Mesothelial cell of epicardium (in vitro differentiated cells): ENCODE measurements at places on chromosomes 12 and 14. TPM values are rescaled to one million over a fixed set of nuclear protein-coding genes. Genes with fewer than 3 reads are reported as not detected.

DNA sequence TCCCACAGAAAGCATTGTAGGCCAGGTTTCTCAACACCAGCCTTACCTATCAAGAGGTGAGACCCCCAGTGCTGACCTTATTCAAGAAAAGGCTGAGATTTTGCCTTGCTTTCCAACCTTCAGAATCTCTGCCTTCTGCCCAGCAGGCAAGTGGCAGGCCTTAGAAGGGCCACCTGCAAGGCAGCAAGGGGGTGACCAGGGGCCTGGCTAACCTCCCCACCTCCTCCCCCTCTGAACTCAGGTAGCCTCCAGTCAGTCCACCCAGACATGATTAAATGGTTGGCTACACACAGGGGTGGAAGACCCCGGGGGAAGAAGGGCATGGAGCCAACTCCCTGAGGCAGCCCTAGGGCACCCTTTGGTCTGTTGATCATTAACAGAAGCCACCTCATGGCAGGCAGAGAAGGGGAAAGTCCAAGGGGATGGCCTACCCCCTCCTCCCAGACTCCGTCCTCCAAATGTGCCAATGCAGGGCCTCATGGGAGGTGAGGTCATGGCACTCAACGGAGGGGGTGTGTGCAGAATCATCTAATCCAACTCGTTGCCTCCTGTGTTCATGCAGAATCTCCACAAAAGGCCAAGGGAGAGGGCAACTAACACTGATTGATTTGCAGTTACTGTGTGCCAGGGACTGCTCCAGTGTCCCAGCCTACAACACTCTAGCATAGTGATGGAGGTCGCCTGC, 8.5 kb downstream of the ZFP36L1 start:
- no peak overlapping the region for H3K27ac ChIP-seq
- no peak overlapping the region for H3K4me3 ChIP-seq
- peaks cover 21% of the 10 kb centered on the region for H3K36me3 ChIP-seq
- DNase-seq = peak; percentile 13
- peaks cover 60% of the 10 kb centered on the region for H3K4me1 ChIP-seq

DNA sequence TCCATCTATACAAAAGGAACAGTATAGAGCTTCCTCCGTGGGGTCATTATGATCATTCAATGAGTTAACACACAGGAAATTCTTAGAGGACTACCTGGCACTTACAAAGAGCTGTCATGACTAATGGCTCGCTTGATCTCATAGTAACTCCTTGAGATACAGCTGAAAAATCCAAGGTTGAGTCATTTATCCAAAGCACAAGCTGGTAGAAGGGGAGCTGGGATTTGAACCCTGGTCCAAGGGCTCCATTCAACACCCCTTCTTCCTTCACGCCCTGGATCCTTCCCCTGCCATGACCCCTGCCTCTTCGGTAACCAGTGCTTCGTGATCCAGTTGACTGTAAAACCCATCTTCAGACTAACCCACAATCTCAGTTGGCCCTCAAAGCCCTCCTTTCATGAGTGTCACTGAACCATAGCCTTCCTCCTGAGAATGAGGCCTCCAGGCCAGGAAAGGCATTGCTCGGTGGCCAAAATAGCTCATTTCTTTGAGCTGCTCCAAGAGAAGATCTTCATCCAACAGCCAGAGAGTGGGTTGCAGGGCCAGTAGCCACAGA, 7.8 kb downstream of the ZFP36L1 start:
- no peaks in the 10 kb centered on the region for H3K27me3 ChIP-seq
- no peak for DNase-seq
- H3K27ac ChIP-seq = peak overlapping the region; percentile 94
- no peak overlapping the region for H3K4me3 ChIP-seq

DNA sequence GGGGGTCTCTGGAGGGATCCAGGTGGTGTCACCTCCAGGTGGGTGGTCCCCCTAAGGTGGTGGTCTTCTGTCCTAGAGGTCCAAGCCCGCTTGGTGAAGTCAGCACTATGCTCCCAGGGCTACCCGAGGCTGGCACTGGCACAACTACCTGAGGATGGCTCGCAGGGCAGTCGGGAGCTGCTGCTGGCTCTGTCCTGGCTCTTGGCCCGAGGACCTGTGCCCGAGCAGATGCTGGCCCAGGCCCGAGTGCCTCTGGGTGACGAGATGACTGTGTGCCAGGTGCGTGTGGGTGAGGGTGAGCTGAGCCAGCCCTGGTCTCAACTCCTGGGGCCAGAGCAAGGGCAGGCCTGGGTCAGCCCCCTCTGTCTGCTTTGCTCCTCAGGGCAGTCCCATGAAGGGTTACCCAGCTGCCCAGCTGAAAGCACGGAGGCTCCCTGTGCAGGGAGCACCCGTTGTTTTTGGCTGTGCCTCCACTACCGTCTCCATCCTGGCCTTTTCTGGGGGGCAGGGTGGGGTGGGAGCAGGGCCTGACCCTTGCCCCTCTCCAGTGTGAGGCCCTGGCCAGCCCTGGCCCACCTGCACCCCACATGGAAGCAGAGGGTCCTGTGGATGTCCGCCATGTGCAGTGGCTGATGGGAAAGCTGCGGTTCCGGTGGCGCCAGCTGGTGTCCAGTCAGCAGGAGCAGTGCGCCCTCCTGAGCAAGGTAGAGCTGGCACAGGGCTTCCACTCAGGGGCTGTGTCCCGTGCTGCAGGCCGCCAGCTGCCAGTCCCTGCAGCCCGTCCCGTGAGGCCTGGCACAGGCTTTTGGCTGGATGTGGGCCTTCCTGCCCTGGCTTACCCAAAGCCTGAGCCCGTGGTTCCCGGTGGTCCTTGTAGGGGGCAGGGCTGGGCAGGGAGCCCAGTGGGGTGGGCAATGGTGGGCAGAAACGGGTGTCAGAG, 1.3 kb downstream of the TEDC1 start:
- peaks cover 15% of the 10 kb centered on the region for H3K4me1 ChIP-seq
- peaks cover 15% of the 10 kb centered on the region for H3K27me3 ChIP-seq
- H3K4me3 ChIP-seq = peak overlapping the region; percentile 70
- peak overlapping the region; percentile 83 for H3K27ac ChIP-seq

- H3K36me3 ChIP-seq = no peaks in the 10 kb centered on the region
- peak; percentile 60 for DNase-seq
- H3K4me3 ChIP-seq = no peak overlapping the region
- H3K27ac ChIP-seq = no peak overlapping the region
Observed at GRCh38 chr12:109432842-109433304, 44.2 kb downstream of the KCTD10 start.

SLC8A3 gene
- total RNA-seq = 0.22 to 0.27 TPM (median 0.23 TPM) in 3 replicates
